T-helper 22 cell (primary cell): ENCODE measurements at places on chromosomes 4 and X.

DNA sequence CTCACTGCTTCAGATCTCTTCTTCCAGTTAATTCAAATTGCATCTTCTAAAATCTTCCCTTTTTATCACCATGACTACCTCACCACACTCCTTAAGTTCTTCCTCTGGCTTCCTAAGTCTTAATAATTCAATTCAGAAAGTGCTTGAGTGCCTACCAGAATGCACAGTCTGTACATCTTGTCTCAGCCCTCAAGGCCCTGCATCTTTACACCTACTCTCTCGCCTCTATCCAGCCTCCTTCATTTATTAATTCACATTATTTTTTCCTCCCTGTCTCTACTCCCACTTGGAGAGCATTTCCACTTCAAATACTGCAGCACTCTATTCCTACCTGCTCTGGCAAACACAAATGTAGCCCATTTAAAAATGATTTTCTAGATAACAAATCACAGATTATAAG, 90.5 kb downstream of the MAPK10 start:
- DNase-seq, result no peak

DNA sequence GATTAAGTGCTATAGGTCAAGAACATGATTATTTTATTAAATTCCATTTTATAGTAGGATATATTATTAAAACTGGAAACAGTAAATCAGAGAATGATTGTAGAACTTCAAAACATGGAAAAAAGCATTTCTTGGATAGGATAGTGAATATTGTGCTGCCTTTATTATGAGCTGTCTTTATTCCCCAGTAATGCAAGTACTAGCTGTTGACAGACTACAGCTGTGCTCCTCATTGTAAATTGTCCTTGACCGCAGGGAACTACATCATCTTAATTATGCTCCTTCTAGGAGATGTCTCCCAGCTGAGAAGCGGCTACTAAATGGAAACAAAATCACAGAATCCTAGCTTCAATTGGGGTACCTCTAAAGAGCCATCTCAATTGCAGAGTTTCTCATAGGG, 1457.2 kb upstream of the PCDH7 start:
- no peak for DNase-seq

DNA sequence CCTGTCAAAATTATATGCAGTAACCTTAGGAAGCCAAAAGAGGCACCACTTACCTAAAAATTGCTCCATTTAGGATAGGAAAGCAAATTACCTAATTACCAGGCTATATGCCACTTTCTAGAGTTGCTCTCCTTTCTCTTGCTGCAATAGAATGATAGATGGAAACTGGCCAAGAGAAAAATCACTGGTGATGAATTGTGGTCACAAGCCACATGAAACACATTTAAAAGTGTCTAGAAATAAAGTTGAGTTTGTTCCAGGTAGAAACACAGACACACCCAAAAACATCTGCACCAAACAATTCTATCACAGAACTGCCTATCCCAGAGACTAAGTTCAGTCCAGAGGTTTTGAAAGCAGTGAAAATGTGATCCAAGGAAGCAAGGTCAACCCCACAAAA, 337.7 kb downstream of the PCDH19 start:
- DNase-seq, result no peak

- no peak for DNase-seq
Observed at GRCh38 chrX:108439961-108440696, 491 bp downstream of the COL4A5 start.

- peak; percentile 83 for DNase-seq
Observed at GRCh38 chrX:131792789-131793462, 230.2 kb upstream of the STK26 start.

- no peak for DNase-seq
Observed at GRCh38 chr4:120692964-120693363, 229.6 kb downstream of the PRDM5 start.

GRCh38 chrX:85114776-85115175, 111.1 kb downstream of the APOOL start:
- DNase-seq, result no peak

GRCh38 chrX:118353081-118353850, 7.4 kb downstream of the WDR44 start:
- DNase-seq, result no peak

DNA sequence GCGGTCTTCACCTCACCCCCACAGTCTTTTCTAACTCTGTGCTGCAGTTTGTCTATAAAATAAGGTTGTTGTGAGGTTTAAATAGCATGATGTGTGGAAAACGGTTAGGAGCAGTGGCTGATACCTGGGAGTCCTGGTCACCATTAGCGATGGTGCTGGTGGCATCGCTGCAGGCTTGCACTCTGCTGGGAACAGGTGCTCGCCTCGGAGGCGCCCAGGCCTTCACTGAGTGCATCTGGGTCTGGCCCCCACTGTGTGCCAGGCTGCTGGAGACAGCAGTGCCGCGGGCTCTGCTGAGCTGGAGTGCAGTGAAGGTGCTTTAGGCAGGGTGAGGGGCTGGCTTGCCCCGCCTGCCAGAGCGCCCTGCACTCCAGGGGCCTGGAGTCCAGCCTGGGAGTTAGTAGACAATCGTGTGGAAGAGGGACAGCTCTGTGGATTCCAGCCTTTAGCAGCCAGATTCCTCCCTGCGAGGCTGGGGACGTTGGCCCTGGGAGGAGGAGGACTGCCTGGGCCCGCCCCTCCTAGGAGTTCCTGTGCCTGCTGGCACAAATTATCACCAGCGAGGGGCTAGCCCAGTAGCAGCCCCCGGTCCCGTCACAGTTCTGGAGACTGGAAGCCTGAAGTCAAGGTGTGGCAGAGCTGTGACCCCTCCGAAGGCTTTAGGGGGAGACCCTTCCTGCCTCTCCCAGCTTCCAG, 7.3 kb downstream of the RGS12 start:
- no peak for DNase-seq

GRCh38 chr4:151652841-151653547, 107.8 kb downstream of the GATB start:
- no peak for DNase-seq
